Activated CD4-positive, alpha-beta T cell treated with anti-CD3 and anti-CD28 coated beads for 36 hours (primary cell): ENCODE measurements at places on chromosomes 5 and 9.

DNA sequence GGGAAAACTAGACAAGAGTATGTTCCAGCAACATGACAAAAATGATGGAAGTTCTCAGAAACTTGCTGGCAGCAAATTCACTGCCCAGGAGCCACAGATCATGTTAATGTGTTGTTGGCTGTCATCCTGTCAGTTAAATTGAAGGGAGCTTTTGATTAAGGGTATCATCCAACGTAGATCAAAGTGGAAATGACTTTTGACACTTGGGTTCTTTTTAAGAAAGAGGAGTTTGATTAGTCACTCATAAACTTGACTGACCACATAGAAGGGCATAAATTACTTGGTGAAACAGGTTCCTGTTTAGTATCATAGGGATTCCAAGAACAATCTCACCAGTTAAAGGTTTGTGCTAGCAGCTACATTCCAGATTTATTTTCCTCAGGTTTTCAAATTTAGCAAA is 288.7 kb downstream of the CSNK1G3 start:
- H3K27ac ChIP-seq, result no peak overlapping the region
- no peaks in the 10 kb centered on the region for H3K4me1 ChIP-seq
- H3K4me3 ChIP-seq, result no peak overlapping the region
- H3K36me3 ChIP-seq, result no peaks in the 10 kb centered on the region
- DNase-seq, result no peak

- H3K4me3 ChIP-seq, result no peak overlapping the region
- DNase-seq, result no peak
- no peak overlapping the region for H3K27ac ChIP-seq
- H3K4me1 ChIP-seq, result peaks cover 21% of the 10 kb centered on the region
- H3K36me3 ChIP-seq, result no peaks in the 10 kb centered on the region
Measured at GRCh38 chr5:172867761-172868435, 33.8 kb downstream of the ERGIC1 start.

GRCh38 chr9:99050924-99051323 is 54.0 kb upstream of the TGFBR1 start:
- H3K27ac ChIP-seq, result no peak overlapping the region
- peaks cover 29% of the 10 kb centered on the region for H3K4me1 ChIP-seq
- no peaks in the 10 kb centered on the region for H3K36me3 ChIP-seq
- H3K27me3 ChIP-seq, result peaks cover 2% of the 10 kb centered on the region

DNA sequence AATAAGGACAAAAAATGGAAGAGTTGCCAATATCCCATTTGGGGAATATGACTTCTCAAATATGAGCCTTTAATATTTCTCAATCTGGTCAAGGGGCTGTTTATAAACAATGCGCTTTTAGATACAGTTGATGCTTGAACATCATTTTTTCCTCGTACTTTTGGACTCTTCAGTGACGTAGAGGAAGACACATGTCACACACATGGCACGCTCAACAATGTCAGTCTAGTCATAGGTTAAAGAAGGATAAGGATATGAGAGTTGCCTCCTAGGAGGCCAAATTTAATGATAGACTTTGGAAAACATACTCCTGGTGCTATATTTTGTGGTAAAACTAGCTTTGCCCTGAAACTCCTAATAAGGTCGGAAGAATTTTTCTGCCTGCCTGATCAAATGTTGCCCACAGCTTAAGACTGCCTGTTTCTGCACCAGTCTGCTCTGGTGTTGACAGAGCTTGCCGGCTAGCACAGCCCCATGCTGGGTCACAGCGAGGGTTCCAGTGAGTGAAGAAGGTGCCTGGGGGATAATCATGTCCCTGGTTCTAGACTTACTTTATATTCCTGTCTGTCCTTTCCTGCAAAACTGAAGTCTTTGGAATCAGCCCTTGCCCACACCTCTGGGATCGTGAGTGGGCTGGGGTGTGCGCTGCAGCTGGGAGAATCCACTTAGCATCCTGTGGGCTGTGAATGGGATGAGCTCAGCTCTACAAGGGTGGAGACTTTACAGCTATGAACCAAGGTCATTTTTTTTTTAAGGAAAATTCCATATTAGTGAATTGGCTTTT is 230.8 kb upstream of the IRX4 start:
- no peak overlapping the region for H3K4me3 ChIP-seq
- no peak overlapping the region for H3K27ac ChIP-seq
- no peaks in the 10 kb centered on the region for H3K4me1 ChIP-seq
- peaks cover 10% of the 10 kb centered on the region for H3K27me3 ChIP-seq
